ENCODE measurements at places on chromosomes 3 and 15.
A peak's percentile ranks its signal among the peaks of the same experiment; 100 is the strongest.

- no peak for DNase-seq
Measured at GRCh38 chr15:41169781-41170180, 53.7 kb upstream of the INO80 start.

GRCh38 chr15:78895471-78895870, 22.8 kb downstream of the MORF4L1 start:
- no peak for DNase-seq

DNA sequence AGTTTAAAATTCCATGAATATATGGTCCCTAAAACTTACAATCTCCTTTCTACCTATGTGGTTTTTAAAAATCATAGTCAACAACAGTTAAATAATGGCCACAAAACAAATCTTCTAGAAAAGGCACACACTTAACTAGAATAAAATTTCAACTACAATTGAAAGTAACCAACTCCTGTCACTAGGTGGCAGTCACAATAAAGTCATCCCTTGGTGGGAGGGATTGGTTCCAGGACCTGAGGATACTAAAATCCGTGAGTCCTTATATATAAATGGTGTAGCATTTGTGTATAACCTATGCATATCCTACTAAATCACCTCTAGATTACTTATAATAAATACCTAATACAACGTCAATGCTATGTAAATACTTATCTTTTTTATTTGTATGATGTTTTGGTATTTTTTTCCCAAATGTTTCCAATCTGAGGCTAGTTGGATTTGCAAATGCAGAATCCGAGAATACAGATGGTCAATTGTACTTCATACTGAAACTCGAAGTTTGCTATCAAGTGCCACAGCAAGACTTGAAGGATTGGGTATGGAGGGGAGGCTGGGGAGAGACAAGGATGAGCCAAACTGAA, 172.6 kb downstream of the FMN1 start:
- DNase-seq: no peak

- no peak for DNase-seq
Measured at GRCh38 chr3:62582495-62583172, 209.3 kb upstream of the FEZF2 start.

- no peak for DNase-seq
Measured at GRCh38 chr3:177703788-177704187, 506.5 kb upstream of the TBL1XR1 start.

DNA sequence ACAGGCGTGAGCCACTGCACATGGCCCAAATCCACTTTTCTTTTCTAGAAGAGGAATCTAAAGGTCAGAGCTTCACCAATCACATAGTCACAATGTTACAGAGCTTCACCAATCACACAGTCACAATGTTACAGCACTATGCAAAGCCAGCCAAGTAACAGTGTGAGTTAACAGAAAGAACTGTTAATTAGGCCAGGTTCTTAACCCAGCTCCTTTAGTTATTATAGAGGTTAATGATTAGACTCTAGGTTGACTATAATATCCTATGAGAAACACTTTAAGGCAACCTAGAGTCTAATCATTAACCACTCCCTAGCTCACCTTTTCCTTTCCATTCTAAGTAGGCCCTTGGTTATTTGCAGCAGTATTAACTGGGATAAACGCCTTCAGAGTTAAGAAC, 54.0 kb downstream of the TASOR start:
- DNase-seq: no peak

DNA sequence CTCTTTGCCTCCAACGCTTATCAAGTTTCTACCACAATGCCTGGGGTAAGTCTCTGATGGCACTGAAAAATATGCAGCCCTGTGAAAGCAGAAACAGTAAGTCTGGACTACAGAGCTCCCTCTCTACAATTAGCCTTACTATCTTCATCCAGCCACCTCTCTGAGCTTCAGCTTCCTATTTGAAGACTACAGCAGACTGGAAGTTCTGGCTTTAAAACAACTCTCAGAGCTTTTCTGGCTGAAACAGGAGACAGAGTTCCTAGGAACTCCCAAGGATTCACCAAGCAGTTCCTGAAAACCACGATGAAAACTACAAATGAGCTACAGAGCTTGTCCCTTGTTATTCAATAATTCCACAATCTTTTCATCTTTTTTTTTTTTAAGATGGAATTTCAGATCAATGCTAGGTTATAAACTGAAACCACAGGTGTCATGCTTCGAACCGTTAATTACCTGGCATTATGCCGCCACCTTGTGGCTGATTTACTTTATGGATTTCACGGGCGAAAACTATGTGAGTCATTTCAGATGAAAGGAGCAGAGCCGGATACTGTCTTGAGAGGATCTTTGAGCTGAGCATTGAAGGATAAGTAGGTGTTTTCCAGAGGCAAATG, 3.9 kb downstream of the CRYGS start:
- DNase-seq: peak; percentile 61

DNA sequence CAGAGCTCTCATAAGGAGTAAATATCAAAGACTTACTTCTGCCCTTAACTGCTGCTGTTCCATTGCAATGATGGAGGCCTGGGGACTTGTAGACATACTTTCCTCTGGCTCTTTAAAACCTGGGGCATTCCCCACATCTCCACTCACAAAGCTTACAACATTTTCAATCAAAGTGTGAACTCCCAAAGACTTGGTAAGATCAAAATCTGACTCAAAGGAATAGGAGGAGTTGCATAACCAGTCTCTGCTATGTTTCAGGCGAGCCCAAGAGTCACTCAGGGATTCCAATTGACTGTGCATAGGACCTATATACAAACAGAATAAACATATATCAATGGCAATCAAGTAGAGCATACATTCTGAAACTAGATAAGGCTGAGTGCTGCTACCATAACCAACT, 101.5 kb downstream of the FBXL22 start:
- no peak for DNase-seq

DNA sequence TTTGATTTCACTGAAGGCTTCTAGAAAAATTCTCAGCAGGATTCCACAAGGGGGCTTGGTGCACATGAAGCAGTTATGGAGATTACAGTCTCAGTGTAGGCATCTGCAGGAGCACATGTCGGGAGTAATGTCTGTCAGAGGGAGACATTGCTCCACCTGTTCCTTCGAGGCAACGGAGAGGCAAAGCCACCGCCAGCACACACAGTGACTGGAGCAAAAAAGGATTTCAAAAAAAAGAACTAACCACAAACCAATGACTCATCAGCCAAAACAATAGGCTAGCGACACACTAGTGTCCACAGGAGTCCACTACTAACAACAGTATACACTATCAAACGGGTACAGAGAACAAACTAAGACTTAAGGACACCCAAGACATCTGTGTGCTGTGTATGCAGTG, 68.9 kb downstream of the NPTN start:
- no peak for DNase-seq

DNA sequence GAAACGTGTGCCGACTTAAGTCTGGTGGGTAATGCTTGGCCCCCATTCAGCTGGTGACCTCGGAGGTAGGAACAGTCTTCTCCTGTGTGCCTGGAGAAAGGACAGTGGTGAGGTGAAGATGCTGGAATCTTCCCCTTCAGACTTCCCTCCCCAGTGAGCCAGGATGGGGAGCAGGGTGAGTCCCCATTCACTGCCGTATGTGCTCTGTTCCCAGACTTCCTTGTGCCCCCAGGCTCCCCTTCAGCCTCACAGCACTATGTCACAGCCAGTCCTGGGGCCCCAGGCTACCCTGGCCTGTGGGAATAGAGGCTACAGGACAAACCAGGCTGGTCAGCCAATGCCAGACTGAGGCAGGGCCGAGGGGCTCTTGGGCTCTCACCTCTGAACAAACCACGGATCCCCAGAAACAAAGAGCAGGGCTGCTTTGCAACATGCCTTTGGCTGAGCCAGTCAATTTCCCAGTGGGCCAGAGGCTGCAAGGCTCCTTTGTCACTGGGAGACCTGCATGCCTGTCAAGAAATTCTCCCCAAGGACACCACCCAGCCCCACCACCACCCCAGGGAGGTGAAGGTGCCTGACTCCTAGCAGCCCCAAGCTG, 31.8 kb upstream of the HHATL start:
- DNase-seq: peak; percentile 1

GRCh38 chr3:71360764-71361163, 222.8 kb downstream of the FOXP1 start:
- no peak for DNase-seq

GRCh38 chr3:29429055-29429679, 148.3 kb downstream of the RBMS3 start:
- DNase-seq: no peak

DNA sequence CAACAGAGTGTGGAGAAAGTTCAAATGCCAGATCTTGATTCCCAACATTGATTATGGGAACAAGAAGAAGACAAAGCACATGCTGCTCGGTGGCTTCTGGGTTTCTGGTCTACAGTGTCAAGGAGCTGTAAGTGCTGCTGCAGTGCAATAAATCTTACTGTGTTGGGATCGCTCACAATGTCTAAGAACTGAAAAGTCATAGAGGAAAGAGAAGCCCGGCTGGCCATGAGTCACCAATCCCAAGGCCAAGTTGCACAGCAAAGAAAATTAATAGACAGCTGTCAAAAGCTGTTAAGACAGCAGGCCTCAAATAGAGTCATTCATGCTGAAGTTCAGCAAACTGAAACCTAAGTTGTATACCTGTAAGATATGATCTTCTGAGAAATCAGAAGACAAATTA, 33.2 kb upstream of the SPPL2A start:
- no peak for DNase-seq

- DNase-seq: no peak
Measured at GRCh38 chr3:30098653-30099455, 507.5 kb upstream of the TGFBR2 start.

- no peak for DNase-seq
Measured at GRCh38 chr3:55243678-55244077, 243.4 kb downstream of the WNT5A start.

DNA sequence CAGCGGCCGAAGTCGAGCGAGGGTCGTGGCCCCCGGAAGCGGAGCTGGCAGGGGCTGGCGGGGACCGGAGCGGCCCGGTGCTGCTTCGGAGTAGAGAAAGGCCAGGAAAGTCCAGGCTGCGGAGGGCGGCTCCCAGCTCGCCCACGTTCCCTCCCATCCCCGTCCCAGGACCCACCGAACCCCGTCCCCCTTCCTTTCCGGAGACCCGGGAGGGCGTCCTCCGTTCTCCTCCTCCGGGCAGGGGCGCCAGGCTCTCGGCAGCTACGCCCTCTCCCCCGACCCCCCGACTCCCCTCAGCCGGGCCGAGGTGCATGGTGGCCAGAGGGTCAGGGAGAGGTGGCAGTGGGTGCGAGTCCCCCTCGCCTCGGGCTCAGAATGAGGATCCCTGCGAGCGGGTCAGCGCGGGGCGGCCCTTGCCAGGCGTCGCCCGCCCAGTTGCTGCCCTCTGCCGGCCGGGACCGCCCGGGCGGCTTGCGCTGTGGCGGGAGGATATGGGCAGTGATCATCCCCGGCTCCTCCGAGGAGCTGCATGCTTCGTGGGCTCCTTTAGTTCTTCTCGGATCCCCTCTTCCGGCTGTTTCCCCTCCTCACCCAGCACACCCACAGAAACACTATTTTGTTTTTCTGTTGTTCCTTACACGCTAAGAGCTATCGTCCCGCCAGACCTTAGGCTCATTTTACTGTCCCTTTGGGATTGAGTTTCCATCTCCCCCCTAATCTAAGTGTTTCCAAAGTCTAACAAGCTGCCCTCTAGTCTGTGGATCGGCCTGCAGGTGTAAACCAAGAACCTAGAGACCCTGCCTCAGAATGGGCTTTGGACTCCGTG, 744 bp upstream of the ALDH1A2 start:
- DNase-seq: peak; percentile 88

DNA sequence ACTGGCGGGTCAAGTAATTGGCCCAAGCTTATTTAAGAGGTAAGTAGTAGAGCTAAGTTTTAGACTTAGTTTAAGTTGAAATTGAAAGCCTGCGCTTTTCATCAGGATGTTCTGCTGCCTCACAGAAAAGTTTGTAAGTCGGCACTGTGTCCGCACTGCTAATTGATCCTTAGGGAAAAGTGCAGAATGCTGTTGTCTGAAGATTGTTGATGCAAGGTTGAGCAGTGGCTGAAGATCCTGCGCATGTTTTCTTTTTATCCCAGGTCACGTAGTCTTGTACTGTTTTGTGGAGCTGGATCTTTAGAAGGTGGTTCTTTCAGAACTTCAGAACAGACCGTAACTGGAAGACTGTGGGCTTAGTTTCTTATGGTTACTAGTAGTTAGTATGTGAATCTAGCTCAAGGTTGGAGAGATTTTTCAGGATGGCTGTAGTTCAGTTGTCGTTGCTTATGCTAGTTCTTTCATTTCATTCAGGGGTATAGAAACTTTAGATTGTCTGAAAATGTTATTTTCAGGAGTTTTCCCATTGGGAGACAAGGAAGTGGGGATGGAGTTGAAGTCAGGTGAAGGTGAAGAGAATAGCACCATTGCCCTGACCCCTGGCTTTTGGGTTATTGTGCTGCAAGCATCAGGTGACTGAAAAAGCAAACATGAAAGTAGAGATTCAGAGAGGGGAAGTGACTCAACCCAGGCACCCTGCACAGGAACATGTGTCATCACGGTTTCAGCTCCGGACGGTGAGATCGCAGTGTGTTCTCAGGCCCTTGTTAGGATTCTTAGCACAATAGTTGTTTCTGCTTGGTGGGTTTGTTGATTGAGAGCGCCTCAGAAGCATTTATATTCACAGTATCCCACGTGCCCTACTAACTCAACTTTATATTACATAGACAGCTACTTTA, 32.8 kb downstream of the AKAP13 start:
- DNase-seq: no peak

DNA sequence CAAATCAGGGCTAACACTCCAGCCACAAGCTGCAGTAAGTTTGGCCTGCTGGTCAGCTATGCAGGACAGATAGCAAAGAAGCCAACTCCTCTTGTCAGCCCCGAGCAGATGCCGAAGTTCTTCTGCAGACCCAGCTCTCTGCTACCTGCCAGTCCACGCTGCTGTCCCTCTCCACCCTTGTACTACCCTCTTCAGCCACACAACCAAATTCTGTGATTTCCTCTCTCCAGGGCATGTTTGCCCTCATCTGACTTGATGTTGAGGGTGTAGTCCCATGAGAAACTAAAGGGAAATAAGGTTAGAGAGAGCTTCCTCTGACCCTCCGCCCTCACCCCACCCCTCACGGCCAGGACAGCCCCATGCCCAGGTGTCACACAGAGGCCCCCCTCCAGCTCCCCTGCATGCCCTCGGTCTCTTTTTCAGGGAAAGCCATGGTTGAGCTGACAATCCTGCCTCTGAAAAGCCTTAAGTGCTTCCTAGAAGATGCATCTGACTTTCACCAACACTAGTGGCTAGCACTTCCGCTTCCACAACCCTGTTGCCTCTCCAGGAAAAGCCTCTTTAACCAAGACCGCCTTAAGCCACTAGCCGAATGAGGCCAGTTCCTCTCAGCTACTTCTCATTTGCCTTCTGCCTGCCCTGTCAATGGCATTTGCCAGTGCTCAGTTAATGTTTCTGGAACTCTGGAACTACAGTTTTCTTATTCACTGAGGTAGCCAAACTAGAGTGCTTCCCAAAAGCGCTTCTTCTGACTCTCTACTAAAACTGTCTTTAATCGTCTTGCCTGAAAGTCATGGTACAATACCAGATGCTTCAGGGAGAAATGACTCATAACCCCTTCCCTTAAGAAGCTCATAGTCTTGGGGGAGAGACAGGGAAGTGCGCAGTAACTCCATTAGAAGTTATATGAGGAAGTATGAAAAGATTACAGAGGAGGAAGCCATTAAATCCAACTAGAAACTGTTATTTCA, 300.4 kb upstream of the STT3B start:
- no peak for DNase-seq

GRCh38 chr3:44721231-44722102, 8.0 kb upstream of the ZNF501 start:
- DNase-seq: no peak

- no peak for DNase-seq
Measured at GRCh38 chr3:33458446-33458845, 18.2 kb upstream of the UBP1 start.

GRCh38 chr15:99385005-99385669, 133.9 kb downstream of the LRRC28 start:
- no peak for DNase-seq
